ENCODE measurements at places on chromosomes 3 and 15. TPM values are rescaled to one million over a fixed set of nuclear protein-coding genes. Genes with fewer than 3 reads are reported as not detected.
A peak's percentile ranks its signal among the peaks of the same experiment; 100 is the strongest.

DNA sequence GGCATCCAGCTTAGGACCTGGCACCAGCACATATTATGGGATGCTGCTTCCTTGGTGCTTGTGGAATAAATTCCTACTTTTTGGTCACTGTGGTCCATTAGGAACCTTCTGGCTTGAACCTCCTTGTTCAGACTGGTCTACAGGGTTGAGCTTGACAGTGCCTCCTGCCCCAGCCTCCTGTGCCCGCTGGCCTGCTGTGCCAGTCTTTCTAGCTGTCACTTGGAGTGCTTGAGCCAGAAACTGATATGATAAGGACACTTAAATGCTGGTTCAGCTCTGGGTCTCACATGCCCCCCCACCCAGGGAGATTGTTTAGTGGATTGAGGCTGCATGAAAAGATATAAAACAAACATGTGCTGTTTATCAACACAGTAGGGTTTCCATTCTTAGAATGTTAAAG lies 147.8 kb downstream of the SLCO3A1 start:
- DNase-seq, result no peak

The CAV3 gene
- total RNA-seq, result not detected

DNA sequence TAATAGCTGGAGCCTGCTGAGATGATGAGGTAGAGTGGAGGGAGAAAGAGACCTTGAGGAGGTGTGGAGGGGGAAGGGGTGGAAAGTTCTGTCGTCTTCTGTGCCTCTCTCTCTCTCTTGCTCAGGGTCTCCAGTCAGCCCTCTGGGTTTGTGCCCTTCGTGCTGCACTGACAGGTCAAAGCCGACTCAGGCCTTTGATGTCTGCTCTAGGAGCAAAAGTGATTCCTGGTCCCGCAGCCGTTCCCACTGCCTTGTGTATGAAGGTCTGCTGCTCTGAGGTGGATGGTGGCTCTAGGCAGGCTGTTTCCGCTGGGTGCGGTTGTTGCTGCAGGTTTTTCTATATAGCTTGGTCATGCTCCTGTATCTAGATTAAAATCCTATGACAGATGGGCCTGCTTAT lies 89.4 kb downstream of the IGF1R start:
- DNase-seq, result no peak

DNA sequence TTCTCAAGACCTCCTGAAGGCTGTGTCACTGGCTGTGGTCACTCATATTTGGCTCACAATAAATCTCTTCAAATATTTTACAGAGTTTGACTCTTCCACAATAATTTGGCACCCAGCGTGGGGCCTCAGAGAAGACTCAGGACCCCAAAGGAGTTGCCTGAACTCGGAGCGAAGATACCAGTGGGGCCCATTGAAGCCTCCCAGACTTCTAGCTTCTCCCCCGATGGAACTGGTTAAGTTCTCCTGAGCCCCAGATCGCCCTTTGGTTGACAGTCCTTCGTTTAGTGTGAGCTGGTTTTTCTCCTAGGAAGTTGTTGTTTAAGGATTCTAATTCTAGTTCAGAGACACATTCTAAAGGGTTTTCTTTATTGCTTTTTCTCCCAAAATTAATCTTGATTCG lies 1.4 kb upstream of the SLC41A3 start:
- DNase-seq, result no peak

GRCh38 chr3:45506751-45507391 lies 87.7 kb upstream of the LIMD1 start:
- no peak for DNase-seq

GRCh38 chr3:154745929-154746328 lies 315.9 kb upstream of the GPR149 start:
- DNase-seq, result no peak

The PIGB gene
- 12.9 TPM for total RNA-seq

- DNase-seq, result no peak
These were observed 66.0 kb downstream of the MEIS2 start for GRCh38 chr15:37034392-37034791.

DNA sequence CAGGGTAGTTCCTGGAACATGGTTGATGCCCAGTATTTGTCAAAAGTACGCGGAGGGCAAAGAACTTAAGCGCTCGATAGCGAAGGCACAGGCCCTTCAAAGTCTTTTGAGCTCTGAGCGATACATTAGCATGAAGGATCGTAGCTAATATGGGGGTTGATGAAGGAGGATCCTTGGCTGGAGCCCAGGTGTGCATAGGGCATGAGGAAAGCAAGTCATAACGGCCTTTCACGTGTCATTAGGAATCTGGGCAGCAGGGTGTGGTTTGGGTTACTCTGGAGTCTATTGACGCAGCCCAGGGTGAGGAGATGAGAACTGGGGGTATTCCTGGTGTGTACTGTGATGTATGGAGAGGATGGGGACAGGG lies 31.7 kb downstream of the SPINK8 start:
- no peak for DNase-seq

The FBXL2 gene
- 8.8 TPM for total RNA-seq

DNA sequence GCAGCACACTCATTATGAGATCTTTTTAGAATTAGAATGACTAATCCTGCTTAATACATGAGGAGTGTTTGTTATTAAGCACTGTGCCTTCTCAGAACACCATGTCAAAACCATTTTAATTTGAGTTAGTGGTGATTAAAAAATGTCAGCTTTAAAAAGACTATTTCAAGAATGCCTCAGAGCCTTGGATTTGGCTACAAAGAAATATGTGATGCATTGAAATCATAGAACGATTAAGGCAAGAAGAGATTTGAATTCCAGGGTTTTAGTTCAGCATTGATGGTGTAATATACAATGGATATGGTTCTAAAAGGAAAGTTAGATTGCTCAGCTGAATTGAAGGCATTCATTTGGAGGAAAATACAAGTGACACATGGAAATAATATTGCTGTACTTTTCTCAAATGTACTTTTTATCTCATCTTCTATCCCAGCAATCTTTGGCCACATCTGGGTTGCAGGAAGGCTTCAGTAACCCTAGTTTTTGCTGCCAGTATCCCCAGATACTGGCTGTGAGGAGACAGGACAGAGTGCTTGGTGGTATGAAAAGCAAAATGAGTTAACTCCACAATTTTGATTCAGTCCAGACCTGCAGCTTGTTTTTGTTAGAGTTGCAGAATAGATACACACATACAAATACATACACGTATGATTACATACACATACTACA lies 303.8 kb downstream of the CLSTN2 start:
- DNase-seq, result no peak

DNA sequence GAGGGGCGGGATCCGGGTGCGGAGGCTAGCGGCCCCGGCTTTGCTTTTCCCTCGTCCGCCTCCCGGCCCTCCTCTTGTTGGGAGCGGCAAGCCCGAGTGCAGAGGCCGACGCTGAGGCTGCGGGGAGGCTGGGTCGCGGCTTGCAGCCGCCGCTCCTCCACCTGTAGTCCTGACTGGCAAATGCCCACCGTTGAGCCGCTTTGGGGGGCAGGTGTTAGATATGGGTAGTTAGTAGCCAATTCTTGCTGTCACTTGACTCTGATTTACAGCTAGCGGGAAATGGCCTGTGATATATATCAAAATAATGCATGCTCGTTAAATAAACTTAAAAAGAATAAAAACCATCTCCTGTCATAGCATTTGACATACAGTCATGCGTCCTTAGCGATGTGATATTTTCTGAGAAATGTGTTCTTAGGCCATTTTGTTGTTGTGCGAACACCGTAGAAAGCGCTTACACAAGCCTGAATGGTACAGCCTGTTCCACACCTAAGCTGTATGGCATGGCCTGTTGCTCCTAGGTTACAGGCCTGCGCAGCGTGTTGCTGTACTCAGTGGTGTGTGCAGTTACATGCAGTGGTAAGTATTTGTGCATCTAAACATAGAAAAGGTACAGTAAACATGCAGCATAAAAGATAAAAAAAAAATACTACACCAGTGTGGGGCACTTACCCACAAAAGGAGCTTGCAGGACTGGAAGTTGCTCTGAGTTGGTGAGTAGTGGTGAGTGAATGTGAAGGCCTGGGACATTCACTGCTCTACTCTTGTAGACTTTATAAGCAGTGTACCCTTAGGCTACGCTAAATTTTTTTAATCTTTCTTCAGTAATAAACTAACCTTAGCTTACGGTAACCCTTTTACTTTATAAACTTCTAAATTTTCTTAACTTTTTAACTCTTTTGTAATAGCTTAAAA lies 873 bp downstream of the CAPN7 start:
- DNase-seq, result peak; percentile 8

- DNase-seq, result no peak
These were observed 627 bp upstream of the PLS1 start for GRCh38 chr3:142595581-142595950.

DNA sequence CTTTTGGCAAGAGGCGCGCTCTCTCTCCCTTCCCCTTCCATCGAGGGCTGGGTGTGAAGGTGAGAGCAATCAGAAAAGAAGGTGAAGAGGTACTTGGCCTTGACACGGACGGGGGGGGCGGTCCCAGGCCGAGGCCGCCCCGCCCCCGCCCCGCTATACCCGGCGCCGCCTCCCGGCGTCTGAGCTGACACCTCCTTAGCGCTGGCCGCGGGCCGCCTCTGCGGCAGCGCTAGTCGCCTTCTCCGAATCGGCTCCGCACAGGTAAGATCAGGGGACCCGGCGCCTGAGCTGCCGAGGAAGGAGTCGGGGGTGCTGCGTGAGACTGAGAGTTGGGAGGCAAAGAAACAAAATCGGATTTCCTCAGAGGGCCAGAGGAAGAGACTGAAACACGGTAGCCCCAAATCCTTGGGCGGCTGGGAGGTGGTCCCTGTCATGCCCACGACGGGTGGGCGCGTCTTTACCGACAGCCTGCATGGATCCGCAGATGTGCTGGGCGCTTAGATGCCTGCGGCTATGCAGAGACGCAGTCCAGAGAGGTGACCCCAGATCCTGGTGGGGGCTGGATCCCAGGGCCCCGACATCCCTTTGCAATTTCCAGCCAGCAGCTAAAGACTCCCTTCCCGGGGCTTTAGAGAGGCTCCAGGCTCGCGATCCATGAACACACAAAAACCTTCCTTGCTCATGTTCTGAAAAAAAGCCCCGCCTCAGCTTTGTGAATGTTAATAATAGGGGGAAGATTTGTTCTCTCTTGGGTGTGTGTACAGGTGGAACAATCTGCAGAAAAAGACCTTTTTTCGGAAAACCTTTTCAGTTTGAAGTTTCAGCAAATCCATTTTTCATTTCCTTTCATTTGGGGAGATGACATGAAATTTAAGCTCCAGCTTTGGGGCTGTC lies at the start of gene ENTPD3:
Gene ENTPD3 (plus strand): TSS at position 184 of the 894 bp plus-strand sequence. CDS start 874 bp downstream, outside the sequence.
- no peak for DNase-seq

All from neural crest cell (in vitro differentiated cells).